ENCODE measurements at places on chromosomes 4 and X.

DNA sequence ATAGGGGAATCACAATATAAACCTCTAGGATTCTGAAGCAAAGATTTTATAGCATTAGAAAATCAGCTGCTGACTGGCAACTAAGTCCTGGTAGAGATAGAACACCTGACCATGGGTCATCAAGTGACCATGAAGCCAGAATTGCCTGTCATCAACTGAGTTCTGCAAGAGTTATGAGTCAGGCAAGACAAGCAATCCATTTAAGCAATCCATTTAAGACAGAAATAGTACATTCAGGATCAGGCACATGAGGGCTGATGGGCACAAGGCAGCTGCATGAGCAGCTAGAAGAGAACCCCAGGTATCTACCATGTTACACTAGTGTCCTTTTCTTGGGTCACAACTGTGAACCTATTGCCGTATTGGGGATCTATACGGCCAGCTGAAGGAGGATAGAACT, 98.9 kb downstream of the SPRY1 start:
- DNase-seq = no peak

DNA sequence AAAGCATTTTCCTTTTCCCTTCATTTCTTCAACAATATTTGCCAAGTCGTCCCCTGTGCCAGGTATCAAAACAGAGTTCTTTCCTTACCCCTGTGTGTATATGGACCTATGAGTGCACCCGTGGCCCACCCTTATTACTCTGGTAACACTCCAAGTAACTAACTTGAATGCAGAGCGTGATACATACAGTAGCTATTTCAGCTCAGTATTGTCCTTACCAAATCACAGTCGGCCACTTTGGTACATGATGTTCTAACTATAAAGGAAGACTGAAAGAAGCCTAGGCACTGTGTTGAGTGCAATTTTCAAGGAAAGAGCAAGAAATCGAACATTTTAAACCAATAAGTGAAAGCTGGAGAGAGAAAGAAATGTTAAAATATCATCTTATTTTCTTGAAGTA, 88.4 kb downstream of the ARX start:
- no peak for DNase-seq

- no peak for DNase-seq
Measured at GRCh38 chrX:44470816-44471215, 71.8 kb downstream of the FUNDC1 start.

- DNase-seq = no peak
Measured at GRCh38 chr4:81833576-81833975, 361.9 kb upstream of the RASGEF1B start.

- no peak for DNase-seq
Measured at GRCh38 chrX:45849261-45849862, 648.7 kb upstream of the DIPK2B start.

DNA sequence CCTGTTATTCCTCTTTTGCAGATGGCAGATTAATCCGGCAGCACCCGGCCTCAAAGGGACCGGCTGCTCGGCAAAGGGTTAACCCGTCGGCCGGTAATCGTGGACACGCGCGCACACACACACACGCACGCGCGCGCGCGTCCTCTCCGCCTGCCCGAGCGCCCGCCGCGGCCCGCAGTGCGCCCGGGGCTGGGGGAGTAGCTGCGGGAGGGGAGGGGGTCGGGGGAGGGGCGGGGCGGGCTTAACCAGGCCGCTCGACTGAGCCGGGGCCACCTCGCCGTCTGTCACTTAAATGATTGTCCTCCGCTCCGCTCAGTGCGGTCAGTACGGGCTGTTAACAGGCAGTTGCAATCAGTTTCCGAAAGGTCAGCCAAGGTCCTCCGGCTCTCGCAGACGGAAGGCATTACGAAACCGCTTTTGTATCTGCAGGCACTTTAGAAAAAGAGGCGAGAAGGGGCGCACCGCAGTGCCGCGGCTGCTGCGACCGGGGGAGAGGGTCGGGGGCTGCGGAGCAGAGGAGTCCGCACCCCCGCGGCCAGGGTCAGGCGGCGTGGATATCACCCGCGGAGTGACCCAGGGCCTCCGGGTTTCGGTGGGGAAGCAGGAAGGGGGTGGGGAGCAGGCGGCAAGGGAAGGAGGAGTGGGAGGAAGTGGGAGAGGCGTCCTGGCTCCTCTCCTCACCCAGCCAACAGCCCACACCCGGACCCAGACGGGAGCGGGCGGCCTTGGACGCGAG, 57.3 kb upstream of the BCOR start:
- no peak for DNase-seq

- DNase-seq = no peak
Measured at GRCh38 chrX:632366-633042, 1.9 kb downstream of the SHOX start.

DNA sequence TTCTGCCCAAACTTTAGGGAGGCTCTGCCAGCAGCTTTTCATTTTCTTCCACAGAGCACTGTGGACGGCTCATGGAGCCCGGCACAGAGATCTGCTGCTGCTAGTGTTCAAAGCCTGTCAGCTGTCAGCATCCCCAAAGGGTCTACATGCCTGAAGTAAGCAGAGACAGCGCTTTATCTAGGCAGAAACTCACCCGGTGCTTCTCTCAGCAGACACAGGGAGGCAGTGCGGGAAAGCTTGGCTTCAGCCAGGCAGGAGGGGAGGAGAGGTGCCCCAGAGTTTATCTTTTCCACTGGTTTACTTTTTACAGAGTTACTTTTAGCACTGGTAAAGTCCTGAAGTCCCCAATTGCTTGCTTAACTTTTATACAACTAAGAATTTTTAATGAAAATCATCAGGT, 339.3 kb downstream of the NKX6-1 start:
- DNase-seq = no peak

DNA sequence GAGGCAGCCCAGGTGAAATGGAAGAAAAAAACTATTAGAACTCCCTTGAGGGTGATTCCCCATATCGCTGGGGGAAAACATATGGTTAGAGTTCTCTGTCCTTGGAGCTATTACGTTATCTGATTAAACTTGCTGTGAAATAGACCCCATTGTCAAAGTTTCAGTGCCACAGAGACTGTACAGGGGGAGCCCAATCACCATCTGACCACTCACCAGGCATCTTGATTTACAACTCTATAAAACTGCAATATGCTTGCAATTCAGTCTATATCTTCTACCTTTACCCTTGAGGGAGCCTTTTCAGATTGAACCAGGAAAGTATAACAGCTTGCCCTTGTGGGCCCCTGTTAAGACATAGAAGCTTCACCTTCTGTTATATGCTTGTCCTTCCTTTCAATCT, 18.2 kb downstream of the TMEM255A start:
- DNase-seq = no peak

GRCh38 chr4:23835774-23836478, 53.9 kb downstream of the PPARGC1A start:
- no peak for DNase-seq

DNA sequence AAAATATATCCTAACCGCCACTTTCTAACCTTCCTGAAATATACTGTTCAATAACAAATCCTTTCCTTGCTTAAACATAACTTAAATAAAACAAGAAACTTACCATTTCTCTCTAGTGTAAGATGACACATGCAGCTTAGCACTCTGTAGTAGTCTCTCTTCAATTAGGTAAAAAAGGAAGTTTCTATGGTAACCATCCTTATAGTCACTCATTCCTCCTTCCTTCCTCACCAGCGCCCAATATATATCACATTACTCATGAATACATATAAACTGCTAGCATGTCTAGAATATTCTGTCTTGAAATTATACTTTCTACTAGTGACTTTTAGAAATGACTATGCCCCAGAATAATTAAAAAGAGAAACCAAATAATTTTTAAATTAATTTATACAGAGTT, 112.2 kb downstream of the SNCA start:
- no peak for DNase-seq

GRCh38 chrX:6708041-6708440, 173.1 kb upstream of the VCX3A start:
- DNase-seq = no peak

DNA sequence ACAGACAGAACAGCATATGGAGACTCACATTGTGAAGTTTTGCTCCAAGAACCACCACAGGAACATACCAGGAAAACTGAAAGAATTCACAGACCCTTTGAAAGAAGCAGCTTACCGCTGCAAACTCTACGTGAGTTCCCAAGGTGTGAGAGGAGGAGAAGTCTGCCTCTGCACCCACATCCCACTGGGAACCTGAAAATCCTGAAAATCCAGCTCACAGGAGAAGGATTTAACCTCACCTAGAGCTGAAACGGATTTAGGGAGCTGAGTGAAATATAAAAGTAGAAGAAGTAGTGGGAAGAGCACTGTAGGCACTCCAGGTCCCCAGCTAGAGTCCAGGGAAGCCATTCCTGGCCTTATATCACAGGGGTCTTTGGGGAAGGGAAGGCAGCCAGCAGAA, 80.0 kb downstream of the FHIP1A start:
- DNase-seq = no peak

GRCh38 chr4:153419029-153419428, 47.1 kb upstream of the TMEM131L start:
- DNase-seq = no peak

- DNase-seq = no peak
Measured at GRCh38 chrX:25663701-25664100, 474.4 kb upstream of the MAGEB18 start.

DNA sequence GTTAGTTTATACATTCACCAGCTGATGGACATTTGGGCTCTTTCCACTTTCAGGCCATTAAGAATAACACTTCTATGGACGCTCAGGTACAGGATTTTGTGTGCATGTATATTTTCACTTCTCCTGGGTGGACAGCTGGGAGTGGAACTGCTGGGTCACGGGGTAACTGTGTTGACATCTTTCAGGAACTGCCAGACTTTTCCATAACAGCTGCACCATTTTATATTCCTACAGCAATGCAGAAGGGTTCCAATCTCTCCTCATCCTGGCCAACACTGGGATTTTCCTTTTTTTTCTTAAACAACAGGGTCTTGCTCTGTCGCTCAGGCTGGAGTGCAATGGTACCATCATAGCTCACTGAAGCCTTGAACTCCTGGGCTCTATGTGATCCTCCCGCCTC, 11.9 kb downstream of the HAUS7 start:
- DNase-seq = no peak

DNA sequence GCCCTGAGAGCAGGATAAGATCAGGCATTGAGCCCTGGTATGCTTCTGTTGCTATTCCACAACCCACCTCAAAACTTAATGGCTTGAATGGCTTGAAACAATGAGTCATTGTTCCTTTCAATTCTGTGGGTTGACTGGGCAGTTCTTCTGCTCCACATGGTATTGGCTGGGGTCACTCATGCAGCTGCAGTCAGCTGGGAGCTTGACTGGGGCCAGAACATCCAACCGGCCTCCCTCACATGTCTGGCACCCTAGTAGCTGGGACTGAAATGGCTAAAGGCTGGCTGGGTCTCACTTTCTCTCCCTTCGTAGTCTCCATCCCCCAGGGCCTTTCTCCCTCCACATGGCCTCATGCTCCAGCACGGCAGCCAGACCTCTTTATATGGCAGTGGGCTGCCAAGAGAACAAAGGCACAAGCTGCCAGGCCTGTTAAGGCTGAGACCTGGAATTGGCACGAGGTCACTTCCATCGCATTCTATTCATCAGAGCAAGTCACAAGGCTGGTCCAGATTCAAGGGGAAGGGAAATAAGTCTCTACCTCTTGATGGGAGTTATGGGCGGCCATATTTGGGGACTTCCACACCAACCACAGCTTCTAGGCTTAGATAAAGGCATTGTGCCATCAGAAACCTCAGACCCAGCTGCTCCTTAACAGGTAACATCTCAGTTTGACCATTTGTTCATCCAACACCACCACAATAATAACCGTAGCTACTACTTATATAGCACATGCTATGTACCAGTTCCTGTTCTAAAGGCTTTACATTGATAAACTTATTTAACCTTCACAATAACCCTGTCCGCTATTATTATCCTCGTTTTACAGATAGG, 159.7 kb upstream of the ATP6AP2 start:
- no peak for DNase-seq

DNA sequence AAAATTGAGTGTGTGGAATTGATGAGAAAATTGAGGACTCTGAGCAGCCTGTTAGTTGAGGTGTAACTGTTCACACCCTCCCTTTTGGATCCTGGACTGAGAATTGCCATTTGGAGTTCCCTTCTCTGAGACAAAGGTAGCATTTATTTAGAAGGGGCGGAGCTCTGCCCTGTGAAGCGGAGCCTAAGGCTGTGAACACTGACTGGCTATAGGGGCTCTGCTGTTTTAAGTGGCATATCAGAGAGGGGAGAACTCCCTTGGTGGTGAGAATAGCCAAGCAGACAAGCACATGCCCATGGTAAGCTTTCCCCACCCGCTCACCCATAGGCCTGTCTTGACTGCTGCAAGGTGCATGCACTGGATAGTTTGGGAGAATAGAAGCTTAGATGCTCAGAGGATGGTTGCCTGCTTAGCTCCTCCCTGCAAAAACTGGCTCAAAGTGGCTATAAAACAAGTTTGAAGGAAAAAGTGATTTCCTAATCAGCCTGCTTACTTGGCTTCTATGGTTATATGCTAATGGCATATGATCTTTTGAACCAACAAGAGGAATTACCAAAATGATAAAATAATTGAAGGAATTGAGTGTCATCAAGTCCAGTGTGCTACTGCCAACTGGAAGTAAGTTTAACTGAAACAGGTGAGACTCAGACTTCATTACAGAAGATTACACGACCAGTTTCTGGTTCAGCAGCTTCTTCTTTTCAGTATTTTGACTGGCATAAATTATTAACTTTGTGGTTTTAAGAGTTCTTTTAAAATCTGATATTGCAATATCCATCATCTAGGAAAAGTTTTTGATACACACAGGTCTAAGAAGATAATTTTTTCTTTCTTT, 108.4 kb downstream of the AFF1 start:
- no peak for DNase-seq

GRCh38 chr4:39655876-39656275, 17.2 kb upstream of the SMIM14 start:
- DNase-seq = no peak

- no peak for DNase-seq
Measured at GRCh38 chr4:186755550-186756519, 32.2 kb upstream of the FAT1 start.

- DNase-seq = no peak
Measured at GRCh38 chr4:185082561-185082960, 60.5 kb upstream of the SLC25A4 start.

DNA sequence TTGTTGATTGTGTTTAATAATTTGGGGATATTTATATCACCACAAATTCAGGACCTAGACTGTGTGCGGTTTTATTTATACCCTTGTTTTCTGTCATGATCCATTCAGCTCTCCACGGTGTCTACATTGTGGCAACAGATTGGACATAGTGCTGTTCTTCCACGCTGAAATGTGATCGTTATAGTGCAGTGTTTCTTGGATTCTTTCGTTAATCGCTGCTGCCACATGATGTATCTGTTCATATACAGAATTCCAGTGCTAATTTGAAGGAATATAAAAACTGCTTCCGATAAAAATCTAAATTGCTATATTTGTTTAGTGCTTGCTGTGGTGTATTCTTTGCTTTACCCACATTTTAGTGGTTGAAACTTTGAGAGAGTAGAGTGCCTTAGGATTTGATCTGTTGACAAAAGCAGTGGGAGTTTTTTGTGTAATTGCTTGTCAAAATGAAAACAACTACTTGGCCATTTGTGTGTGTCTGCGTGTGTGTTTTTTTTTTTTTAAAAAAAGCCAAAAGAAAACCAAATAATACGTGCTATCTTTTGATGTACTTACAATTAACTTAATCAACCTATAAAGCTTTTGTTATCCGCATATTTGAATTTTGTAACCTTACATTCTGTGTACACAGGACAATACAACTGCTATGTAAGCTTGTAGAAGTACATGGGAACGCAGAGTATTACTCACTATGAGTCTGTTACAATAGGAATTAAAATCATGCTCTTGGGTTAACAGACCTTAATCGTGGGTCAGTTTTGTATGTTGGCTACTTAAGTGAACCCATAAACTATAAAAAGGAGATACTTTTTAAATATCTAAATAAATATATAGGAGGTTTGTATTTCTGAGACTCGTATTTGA, 353.3 kb downstream of the ARHGAP24 start:
- no peak for DNase-seq
